ENCODE measurements at places on chromosomes 7 and 10.
A peak's percentile ranks its signal among the peaks of the same experiment; 100 is the strongest.

DNA sequence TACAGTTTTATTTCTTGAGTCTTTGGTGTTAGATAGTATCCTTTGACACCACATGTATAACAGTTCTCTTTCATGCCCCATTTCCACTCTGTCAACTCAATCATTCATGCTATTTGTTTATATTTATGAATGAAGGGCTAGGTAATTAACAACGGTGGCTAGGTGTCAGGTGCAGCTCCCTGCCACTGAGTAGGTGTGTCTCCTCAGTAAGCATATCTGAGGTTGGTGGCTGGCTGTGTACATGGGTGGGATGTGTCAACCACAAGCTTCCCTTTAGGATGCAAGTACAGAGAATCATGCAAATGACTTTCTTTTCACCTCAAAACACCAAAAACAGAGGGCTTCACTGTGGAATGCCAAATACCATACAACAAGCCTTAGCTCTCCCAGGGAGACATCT, 83.4 kb downstream of the ZNF365 start:
- DNase-seq, result peak; percentile 46

GRCh38 chr7:152451356-152451755, 15.6 kb upstream of the KMT2C start:
- DNase-seq, result no peak

DNA sequence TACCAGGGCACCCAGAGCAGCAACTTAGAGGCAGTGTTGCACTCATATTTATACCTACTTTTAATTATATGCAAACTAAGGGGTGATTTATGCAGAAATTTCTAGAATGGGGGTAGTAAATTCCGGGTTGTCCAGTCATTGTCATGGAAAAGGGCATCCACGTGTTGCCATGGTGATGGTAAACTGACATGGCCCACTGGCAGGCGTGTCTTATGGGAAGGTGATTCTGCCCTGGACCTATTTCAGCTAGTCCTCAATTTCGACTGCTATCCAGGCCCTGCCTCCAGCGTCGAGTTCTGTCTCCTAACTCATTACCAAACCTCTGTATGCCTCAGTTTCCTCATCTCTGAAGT, 12.8 kb downstream of the SNX8 start:
- DNase-seq, result no peak

DNA sequence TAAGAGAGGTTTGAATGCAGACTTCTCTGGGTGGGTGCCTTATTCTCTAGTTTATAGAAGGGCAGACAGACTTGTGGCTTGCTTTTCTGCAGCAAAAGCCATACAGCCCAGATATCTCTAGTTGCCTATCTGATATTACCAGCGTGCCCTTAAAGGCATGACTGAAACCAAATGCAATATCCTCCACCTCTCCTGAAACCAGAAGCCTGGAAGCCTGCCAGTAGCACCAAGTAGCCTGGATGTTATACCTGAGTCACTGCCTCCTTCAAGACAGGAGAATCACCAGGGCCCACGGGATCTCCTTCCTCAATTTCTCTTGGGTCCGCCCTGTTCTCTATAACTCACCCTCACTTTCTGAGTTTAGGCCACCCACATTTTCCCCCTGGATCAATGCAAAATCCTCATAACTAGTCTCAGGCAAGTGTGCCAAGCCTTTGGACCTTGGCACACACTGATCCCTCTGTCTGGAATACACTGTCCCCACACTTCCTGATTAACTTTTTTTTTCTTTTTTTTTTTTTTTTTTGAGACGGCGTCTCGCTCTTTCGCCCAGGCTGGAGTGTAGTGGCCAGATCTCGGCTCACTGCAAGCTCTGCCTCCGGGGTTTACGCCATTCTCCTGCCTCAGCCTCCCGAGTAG, 638.4 kb downstream of the GALNT17 start:
- DNase-seq, result peak; percentile 14

DNA sequence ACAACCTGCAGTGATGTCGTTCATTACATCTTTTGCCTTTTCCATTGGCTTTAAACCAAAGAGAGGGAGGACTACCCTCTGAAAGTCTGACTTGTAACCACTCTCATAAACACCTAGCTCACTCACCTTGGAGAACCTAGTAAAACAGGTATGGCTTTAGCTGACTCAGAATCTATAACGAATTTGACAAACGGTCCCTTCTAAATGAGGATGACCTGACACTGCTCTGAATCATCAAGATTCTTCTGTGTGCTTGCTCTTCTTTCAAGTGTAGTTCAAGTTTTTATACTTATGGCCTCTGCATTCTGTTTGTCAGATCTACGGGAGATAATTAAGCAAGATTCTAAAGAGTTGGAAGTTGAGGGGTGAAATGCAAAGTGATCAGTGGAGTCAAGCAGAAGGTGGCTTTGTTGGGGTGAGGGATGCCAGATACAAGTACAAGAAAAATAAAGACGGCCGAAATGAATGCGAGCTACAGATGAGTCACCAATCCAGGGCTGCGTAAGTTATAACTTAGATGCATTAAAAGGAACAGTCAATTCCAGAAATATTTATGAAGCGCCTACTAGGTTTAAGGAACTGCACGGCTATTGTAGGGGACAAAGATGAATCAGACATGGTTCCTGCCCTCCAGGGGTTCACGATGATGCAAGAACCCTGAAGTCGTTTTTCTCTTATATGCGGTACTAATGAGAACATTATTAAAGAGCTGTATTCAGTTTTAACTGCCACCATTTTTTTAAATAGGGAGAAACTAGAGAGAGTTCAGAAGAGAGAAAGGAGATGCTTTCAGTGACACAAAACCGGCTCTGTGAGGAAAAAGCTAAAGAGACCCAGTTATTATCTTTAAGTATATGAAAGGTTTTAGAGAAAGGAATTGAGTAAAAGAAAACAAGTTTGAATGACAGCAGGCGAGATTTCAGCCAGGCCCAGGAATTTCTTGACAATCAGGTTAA, 6.5 kb downstream of the HIPK2 start:
- no peak for DNase-seq

DNA sequence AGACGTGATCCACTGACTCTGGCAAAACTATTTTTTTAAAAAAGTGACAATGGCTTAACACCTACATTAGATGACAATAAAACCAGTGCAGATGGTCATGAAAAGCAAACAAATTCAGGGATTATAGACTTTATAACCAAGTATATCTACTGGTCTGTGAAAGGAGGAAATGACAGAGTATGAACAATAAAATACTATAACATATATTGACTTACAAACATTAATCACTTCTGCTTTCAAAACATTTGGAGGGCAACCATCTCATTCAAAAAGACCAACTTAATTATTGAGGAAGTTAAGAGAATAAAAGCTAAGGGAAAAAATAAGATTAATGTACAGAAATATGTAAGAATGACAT, 34.8 kb downstream of the JMJD1C start:
- DNase-seq, result no peak

GRCh38 chr7:99325001-99325493, 651 bp upstream of the ARPC1A start:
- DNase-seq, result no peak

DNA sequence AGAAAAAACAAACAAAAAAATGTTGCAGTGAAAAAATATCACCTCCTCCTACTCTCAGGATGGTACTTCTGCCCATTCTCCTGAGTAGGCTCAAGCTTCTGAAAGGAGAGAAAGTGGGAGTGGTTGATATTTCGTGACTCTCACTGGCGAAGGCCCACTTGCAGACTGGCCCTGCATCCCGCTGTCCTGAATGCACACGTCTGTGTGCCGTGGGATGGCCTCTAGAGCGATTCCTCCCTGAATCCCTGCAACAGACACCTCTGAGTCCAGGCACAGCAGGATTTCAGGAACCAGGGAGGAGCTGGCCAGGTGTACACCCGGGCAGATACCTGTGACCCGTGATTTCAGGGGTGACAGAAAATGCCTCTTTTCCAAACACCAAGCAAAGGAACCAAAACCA, 319.2 kb downstream of the DPP6 start:
- DNase-seq, result no peak

GRCh38 chr7:15159261-15159660, 256.7 kb upstream of the DGKB start:
- no peak for DNase-seq

DNA sequence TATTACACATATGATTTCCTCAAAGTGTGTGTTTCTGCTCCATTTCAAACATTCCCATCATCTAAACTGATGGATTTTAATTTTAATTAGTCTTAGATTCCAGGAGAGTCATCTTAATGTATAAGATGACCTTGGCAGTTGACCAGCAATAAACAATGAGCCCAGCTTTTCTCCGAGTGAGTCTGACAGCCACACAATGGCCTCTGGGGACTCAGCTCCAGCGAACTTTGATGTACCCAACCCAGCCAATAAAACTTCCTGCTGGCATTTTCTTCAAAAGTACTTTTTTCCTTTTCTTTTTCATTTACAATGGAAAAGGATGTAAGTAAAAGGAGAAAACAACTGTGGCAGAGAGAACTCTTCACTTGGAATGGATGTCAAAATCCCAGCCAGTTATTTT, 139.1 kb upstream of the CTBP2 start:
- DNase-seq, result no peak

- no peak for DNase-seq
Observed at GRCh38 chr7:6725003-6725402, 18.3 kb upstream of the ZNF12 start.

- no peak for DNase-seq
Observed at GRCh38 chr10:24701447-24701846, 22.2 kb downstream of the ARHGAP21 start.

GRCh38 chr7:103059471-103059870, 15.1 kb downstream of the FBXL13 start:
- no peak for DNase-seq

- DNase-seq, result no peak
Observed at GRCh38 chr7:27189997-27190748, 5.1 kb upstream of the HOXA11 start.

DNA sequence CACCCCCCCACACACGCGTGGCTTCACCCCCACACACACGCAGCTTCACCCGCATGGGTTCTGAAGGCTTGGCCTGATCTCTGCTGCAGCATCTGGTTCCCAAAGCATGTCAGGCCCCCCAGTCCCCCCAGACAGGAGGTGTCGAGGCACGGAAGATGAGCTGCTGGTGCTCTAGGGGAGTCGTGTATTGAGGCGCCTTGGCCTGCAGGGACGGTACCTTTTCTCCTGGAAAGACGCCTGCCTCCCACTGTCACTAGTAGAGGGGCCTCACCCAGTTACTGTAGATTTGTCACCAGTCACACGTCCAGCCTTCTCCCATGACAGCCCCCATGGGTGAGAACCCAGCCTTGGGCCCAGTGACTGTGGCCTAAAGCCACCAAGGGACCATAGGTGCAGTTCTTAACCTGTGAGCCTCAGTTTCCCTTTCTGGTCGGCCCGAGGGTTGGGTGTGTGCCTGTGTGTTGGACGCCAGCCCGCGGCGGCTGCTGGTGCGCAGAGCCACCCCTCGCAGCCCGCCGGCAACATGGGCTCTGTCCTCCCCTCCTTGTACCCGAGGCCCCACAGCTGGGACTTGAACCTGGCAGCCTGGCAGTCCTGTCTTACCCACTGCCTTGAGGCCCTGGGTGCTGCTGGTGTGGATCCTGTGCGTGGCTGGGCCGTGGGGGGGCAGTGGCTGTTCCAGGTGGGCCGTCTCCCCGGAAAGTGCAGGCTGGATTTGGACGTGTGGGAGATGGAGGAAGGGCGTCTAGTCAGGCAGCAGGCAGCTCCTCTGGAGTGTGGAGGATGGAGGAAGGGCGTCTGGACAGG, 81.7 kb downstream of the NKX6-2 start:
- DNase-seq, result no peak

All from SW480 (cell line).